ENCODE measurements at places on chromosomes 7 and 10. TPM values are rescaled to one million over a fixed set of nuclear protein-coding genes. Genes with fewer than 3 reads are reported as not detected.

FAM25C gene
- total RNA-seq = not detected

UBE3C gene
- 77.3 TPM for total RNA-seq

ABCB4 gene
- 0.15 TPM for total RNA-seq

GPR15LG gene
- total RNA-seq = not detected

SPACDR gene
- 4.1 TPM for total RNA-seq

ZNF487 gene
- 3.0 TPM for total RNA-seq

CHST15 gene
- 29.2 TPM for total RNA-seq

PLCE1 gene
- total RNA-seq = 0.04 TPM

CALHM3 gene
- total RNA-seq = not detected

All from endothelial cell of umbilical vein (primary cell).